ENCODE measurements at places on chromosomes 2 and 18.

GRCh38 chr2:183348492-183348891, 224.2 kb downstream of the NUP35 start:
- DNase-seq: no peak

DNA sequence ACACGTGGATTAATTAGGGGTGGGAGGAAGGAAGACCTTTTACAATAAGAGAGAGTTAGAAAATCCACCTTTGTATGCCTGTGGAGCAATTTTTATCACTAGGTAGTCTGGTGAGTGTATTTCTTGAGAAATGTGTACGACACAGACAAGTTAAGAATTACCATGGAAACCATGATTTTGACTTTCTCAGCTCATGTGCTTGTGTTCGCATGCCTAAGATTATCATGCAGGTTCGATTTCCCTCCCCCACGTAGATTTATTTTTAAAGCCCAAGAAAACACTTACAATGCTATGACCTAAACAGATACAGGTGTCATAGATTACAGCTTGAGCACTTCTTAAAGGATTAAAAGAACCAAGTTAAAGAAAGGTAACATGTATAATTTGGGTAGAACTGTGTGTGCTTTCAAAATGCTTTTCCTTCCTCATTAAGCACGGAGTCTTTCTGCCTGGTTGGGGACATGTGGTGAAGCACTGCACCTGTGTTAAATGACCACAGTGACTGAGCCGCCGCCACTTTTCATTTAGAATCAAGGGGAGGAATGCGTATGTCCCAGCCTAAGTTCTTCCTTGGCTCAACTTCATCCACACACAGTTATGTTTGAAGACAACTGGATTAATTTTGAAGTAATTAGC, 16.6 kb downstream of the SERTAD2 start:
- no peak for DNase-seq

DNA sequence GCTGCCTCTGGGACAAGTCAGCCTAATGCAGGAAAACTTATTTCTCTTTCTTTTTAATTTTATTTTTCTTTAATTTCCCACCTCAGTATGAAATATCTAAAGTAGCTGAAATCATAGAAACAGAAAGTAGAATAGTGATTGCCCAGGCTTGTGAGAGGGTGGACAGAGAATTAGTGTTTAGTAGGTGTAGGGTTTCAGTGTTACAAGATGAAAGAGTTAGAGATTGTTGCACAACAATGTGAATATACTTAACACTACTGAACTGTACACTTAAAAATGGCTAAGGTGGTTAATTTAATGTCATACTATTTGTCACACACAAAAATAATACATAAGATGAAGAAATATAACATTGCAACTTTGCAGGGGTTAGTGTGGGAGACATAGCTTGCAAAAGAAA, 80.8 kb downstream of the NAT8 start:
- no peak for DNase-seq

DNA sequence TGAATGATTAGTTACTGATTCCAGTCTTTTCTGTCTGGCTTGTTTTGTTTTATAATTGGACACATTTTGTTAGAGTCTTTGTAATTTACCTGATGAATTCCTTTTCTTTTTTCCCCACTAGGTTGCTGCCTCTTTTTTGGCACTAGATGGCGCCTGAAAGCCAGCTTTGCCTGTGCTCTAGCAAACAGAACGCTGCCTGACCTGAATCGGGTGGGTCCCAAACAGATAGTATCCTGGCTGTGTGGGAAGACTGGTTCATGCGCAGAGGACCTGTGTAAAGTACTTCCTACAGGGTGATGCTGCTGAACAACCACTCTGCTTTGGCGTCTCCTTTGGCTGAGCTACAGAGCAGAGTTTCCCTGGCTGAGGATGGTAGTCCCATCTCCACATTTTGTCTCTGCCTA, 288.2 kb downstream of the IKZF2 start:
- DNase-seq: no peak

Measured in activated naive CD8-positive, alpha-beta T cell treated with anti-CD3 and anti-CD28 coated beads, Interleukin-2, amount 50 U/mL, for 16 hours (primary cell).